Sigmoid colon (tissue), 7 donors: ENCODE measurements at places on chromosomes 1 and 21. TPM values are rescaled to one million over a fixed set of nuclear protein-coding genes. Genes with fewer than 3 reads are reported as not detected.
A peak's percentile ranks its signal among the peaks of the same experiment; 100 is the strongest.

Gene HTR1D
- polyA plus RNA-seq = 0.46 TPM

Gene S1PR1
- 4.2 TPM for polyA plus RNA-seq

DNA sequence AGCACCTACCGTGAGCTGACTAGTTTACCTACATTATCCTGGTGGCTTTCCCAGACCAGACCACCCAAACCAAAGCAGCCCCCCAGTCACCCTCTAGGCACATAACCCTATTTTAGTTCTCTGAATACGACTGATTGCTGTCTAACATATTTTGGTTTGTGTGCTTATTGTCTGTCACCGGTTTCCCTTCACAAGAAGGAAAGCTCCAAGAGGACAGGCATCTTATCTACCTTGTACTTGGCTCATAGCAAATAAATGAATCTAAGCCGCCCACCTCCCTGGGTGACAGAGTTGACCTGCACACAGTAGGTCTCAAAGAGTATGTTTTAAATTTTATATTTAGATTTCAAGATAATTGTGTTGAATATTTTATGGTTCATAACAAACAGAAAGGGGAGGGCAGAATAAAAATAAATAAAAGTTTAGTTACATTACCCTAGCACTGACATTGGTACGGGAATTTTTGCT is 904 bp upstream of the PRDX6 start:
- peak overlapping the region; percentile 99 for H3K27ac ChIP-seq
- peaks cover under 1% of the 10 kb centered on the region for H3K36me3 ChIP-seq
- peaks cover 46% of the 10 kb centered on the region for H3K4me1 ChIP-seq
- H3K27me3 ChIP-seq = no peaks in the 10 kb centered on the region

- H3K4me1 ChIP-seq = no peaks in the 10 kb centered on the region
- no peak overlapping the region for H3K27ac ChIP-seq
- no peak for DNase-seq
- H3K27me3 ChIP-seq = no peaks in the 10 kb centered on the region
These were observed 19.7 kb upstream of the RGS7 start for GRCh38 chr1:241376701-241377100.

- H3K4me1 ChIP-seq = no peaks in the 10 kb centered on the region
- peaks cover 7% of the 10 kb centered on the region for H3K36me3 ChIP-seq
- peak; percentile 29 for DNase-seq
- no peak overlapping the region for H3K4me3 ChIP-seq
- no peaks in the 10 kb centered on the region for H3K27me3 ChIP-seq
These were observed 66.6 kb downstream of the SLC37A1 start for GRCh38 chr21:42580076-42580792.

- no peak for DNase-seq
- no peaks in the 10 kb centered on the region for H3K27me3 ChIP-seq
- H3K27ac ChIP-seq = no peak overlapping the region
- peaks cover 5% of the 10 kb centered on the region for H3K4me1 ChIP-seq
These were observed 4.9 kb upstream of the PRDM2 start for GRCh38 chr1:13694886-13695684.

DNA sequence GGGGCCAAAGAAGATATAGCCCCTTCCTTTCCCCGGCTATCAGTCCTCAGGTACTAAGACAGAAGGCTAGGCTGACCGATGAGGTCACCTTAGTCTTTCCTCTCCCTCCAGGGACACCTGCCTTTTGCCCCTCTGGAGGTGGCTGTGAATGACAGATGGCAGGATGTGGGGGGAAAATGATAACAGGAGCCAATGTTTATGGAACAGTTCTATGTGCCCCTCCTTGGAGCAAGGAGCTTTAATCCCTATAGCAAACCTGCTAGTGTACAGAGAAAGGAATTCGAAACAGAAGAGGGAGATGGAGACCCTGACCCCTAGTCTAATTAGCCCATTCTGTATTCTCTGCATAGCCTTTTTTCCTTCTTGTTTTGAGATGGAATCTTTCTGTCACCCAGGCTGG is 28.1 kb downstream of the SERINC2 start:
- H3K36me3 ChIP-seq = no peaks in the 10 kb centered on the region
- no peak overlapping the region for H3K4me3 ChIP-seq
- H3K27me3 ChIP-seq = no peaks in the 10 kb centered on the region
- DNase-seq = no peak
- no peaks in the 10 kb centered on the region for H3K4me1 ChIP-seq
- H3K27ac ChIP-seq = no peak overlapping the region

- no peaks in the 10 kb centered on the region for H3K27me3 ChIP-seq
- no peak overlapping the region for H3K27ac ChIP-seq
- no peak for DNase-seq
- H3K36me3 ChIP-seq = no peaks in the 10 kb centered on the region
- no peaks in the 10 kb centered on the region for H3K4me1 ChIP-seq
These were observed 619.4 kb upstream of the ADAMTS5 start for GRCh38 chr21:27586326-27586725.

- H3K27ac ChIP-seq = peak overlapping the region; percentile 50
- H3K4me3 ChIP-seq = no peak overlapping the region
- no peaks in the 10 kb centered on the region for H3K36me3 ChIP-seq
- no peaks in the 10 kb centered on the region for H3K4me1 ChIP-seq
These were observed 143.4 kb downstream of the ZZZ3 start for GRCh38 chr1:77538956-77539518.

DNA sequence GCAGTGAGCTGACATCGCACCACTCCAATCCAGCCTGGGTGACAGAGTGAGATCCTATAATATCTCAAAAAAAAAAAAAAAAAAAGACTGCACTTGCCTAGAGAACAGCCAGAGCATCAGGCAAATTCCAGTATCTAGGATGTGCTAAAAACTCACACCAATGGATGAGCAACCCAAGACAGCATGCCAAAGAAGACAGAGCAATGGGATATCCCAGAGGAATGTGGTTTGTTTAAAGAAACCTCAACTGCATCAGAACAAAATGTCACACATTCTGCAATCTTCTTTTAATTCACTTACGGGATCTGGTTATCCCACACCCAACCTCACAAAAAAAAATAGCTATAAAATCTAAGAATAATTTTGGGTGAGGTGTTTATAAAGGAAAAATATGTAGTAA is 7.3 kb downstream of the KCNH1 start:
- peak overlapping the region; percentile 43 for H3K27ac ChIP-seq
- no peaks in the 10 kb centered on the region for H3K36me3 ChIP-seq
- DNase-seq = peak; percentile 61
- peaks cover 7% of the 10 kb centered on the region for H3K27me3 ChIP-seq
- peaks cover 12% of the 10 kb centered on the region for H3K4me1 ChIP-seq

GRCh38 chr1:164930833-164931232 is 371.8 kb downstream of the PBX1 start:
- peaks cover 37% of the 10 kb centered on the region for H3K4me1 ChIP-seq
- no peaks in the 10 kb centered on the region for H3K27me3 ChIP-seq
- H3K4me3 ChIP-seq = no peak overlapping the region
- no peak for DNase-seq

GRCh38 chr1:154386643-154387352 is 18.3 kb upstream of the IL6R start:
- no peaks in the 10 kb centered on the region for H3K36me3 ChIP-seq
- no peaks in the 10 kb centered on the region for H3K27me3 ChIP-seq
- DNase-seq = peak; percentile 29
- H3K4me3 ChIP-seq = no peak overlapping the region
